Mucosa of descending colon (tissue), 3 donors: ENCODE measurements at places on chromosomes 4 and X. TPM values are rescaled to one million over a fixed set of nuclear protein-coding genes. Genes with fewer than 3 reads are reported as not detected.

DNA sequence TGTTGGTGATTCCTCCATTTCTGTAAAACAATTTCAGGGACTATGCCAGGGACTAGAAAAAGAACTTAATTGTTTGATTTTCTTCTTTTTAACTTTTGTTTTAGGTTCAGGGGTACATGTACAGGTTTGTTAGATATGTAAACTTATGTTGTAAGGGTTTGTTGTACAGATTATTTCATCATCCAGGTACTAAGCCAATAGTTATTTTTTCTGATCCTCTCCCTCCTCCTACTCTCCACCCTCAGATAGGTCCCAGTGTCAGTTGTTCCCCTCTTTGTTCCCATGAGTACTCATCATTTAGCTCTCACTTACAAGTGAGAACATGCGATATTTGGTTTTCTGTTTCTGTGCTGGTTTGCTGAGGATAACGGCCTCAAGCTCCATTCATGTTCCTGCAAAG is 70.8 kb upstream of the BOD1L1 start:
- DNase-seq = no peak

RNF150 gene
- 2.5 TPM for total RNA-seq

DNA sequence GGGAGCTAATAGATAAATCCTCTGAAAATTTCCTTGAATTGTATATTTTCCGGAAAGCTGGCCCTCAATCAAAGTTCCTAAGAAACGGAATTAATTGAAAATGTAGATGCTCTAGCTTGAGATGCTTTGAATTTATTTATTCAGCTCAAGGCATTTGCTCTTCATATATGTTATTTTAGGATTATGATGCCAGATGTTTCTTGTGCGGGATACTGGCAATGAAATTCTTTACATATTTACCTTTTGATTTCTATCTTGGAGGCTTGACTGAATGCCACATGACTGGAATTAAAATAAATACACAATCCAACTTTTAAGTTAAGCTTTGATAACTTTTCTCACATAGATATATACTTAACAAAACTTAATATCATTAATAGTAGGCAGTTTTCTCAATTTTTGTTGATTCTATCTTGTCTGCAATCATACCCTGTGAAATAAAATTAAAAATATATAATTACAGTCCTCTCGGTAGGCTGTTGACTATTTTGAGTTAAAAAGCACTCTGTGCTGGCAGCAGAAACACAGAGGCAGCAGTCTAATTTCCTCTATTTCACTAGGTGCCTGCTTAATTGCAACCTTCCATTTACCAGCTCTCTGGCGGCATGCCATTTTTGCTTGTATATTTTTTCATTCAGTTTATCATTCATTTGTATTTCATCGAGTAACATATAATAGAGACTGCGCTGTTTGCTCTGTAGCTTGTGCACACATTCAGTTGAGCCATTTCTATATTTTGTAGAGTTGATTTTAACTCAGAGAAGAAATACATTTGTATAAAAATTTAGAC is 991.5 kb downstream of the ADGRL3 start:
- no peak for DNase-seq

SMPX gene
- total RNA-seq = 11.8 TPM

DNA sequence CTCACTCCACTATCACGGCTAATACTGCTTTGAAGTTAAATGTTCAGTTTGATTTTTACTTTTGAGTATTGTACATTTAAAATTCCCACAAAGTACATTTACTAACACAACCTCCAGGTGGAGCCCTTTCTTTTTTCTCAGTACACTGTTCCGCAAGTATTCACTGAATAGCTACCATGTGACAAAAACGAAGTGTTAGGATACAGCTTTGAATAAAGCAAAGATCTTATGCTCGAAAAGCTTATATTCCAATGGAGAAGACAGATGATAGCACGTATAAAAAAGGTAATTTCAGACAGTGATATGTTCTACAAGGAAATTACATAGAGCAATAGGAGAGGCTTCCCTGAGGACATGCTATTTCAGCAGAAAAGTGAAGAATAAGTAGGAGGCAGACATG is 60.7 kb upstream of the ABCG2 start:
- no peak for DNase-seq

DNA sequence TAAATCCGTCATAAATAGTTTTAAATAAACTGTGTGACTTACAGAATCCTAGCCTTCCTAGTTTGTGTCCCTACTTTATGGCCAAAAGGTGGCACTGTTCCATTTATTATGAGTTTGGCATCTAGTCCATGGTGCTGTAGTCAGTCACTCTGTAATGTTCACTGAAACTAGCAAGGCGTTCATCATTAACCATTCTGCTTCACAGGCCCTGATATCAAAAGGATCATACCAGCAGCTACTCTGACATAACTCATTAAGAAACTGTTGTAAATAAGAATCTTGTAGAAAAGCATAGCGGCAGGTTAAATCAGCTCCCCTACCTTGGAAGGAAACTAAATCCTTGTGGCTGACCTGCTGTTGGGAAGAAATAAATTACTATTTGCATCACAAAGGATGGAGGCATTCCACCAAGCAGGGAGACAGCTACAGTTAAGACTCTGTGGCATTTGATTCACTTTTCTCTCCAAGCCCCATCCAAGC is 919.6 kb upstream of the DIAPH2 start:
- no peak for DNase-seq

ITGB1BP2 gene
- 5.9 TPM for total RNA-seq
